ENCODE measurements at places on chromosomes 2 and 18. TPM values are rescaled to one million over a fixed set of nuclear protein-coding genes. Genes with fewer than 3 reads are reported as not detected.

DNA sequence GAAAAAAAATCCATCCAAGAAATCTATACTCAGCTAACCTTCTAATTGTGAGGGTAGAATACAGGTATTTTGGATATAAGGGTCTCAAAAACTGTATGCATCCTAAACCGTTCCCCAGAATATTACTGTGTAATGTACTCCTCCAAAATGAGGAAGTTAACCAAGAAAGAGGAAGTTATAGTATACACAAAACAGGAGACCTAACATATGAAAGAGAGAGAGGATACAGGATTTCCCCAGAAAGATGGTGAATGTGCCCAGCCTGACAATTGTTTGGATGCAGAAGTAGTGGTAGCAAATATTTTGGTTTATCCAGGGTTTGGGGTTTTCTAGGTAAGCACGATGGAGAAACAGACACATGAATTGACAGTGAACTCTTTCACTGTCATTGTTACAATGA lies 50.6 kb downstream of the GALNT3 start:
- no peak for DNase-seq

GRCh38 chr18:72075040-72075439 lies 469.1 kb downstream of the CBLN2 start:
- DNase-seq: no peak

Gene TMEFF2
- total RNA-seq: 0.11 TPM

Gene UPP2
- not detected for total RNA-seq

Gene SRD5A2
- total RNA-seq: not detected

Gene ERMN
- not detected for total RNA-seq

- no peak for DNase-seq
Measured at GRCh38 chr2:13308989-13309388, 592.3 kb downstream of the TRIB2 start.

Gene SOWAHC
- 2.5 TPM for total RNA-seq

GRCh38 chr2:173669271-173669853 lies 295.8 kb downstream of the SP3 start:
- no peak for DNase-seq

DNA sequence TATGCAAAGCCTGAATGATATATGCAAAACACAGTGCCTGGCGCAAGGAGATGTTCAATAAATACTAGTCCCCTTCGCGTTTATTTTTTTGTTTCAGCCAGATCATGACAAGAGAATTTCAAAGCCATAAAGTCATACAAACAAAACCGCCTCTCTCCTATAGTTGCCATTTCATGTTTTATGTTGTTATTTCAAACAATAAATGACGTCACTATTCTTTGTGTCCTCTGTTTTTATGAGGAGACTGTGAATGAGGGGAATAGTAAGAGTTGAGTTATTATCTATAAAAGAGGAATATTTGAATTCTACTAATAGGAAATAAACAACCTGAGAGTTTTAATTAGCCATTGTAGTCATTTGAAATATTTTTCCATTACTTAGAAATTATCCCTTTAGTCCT lies 464.5 kb downstream of the THSD7B start:
- no peak for DNase-seq

Gene MC5R
- total RNA-seq: not detected

DNA sequence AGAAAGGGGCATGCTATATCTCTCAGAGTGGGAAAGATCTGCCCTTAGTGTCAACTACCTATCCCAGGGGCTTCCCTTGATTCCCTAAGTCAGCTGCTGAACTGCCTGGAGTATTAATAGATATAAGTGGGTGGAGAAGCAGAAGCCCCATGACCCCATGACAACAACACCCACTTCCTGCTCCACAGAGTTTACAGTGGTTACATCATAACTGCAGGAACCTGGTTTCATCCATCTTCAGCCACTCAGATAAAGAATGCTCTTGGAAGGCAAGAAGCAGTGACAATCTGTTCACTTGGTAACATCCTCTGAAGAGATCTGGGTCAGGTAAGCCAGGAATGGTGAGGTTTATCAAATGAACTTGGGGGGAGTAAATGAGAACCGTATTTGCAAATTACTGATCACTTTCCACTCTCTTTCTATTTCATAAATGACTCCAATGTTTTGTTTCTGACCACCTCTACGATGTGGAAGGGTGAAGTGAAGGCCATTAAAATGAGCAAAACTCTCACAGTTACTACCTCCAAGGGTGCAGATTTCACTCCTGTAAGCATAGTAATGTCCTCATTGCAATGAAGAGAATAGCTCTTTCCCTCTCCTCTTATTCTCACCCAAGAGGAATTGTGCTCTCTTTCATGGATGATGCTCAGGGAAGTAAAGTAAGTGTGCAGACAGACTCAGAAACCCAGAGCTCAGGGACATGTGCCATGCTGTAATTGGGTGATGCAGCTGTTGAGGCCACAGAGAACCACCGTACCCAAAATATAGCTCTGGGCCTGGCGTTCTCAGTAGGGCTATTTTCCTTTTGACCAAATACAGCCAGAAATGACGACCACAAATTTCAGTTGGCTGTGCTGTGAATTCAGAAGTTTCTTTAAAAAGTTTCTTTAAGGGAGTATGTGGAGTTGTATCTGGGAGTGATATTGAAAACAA lies 192.8 kb upstream of the APCDD1 start:
- DNase-seq: no peak

DNA sequence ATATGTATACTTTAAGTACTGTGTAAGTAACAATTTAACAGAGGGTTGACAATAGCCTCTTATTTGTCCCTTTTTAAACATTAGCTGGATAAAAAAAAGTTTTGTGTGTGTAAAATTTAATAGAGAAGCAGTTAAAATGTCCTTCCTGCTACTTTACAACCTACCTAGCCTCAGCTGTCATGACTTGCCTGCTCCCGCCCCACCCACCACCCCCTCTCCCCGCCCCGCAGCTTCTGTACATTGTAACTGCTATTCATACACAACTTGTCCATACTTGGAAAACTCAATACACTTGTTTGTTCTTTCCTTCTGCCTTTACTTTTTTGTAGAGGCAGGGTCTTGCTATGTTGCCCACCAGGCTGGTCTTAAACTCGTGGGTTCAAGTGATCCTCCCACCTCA lies 19.5 kb downstream of the RELCH start:
- DNase-seq: no peak

DNA sequence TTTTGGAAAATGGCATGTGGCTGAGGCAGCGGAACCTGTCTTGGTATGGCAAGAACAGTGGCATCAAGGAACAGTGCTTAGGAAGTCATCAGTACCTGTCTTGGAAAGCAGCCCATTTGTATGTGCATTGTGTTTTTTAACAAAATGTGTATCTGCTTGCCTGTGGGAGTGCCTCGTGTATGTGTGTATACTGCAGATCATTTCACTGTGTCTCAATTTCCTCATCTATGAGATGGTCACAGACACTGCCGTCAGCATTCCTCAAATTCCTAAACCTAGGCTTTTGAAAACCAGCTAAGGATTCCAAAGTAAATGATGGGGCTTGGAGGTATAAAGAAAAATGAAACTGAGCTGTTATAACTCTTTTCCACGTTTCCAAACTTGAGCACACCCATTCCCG lies 441.3 kb downstream of the RND3 start:
- DNase-seq: no peak

DNA sequence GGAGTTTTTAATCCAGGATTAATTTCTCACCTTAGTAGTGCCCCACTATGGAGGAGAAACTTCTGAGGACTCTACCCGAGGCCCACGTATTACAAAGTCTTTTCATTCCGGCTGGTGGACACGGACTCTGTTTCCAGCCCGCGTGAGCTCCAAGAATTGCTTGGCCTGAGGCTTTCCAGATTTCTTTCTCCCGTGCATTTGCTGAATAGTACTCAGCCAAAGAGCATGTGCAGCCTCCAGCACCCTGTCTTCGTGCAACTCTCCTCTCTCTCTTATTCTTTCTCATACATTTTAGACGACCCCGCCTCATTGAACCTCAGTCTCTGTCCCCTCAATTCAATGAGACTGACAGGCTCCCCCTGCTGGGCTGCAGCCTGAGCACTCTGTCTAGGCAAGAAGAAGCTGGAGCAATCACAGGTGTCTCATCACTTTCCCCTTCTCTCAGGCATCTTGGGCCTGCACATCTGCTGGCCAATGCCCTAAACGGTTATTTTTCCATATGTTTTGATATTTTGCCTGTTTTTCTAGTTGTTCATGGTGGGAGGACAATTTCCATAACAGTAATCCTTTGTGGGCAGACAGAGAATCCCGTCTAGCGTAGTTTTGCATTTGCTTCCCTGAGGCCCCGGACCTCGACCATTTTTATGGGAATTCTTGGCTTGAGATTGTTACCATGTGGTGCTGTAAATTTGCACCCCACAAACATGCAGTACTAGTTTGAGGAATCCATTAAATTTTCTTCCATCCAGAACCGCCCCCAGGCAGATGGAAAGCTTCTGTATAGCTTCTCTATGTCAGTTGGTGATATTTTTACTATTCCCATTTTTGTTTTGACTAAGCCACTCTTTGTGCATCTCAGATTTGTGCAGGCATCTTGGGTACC lies 50.1 kb upstream of the LPIN2 start:
- DNase-seq: peak; percentile 86

GRCh38 chr18:37568671-37569070 lies 3.1 kb upstream of the CELF4 start:
- DNase-seq: no peak

DNA sequence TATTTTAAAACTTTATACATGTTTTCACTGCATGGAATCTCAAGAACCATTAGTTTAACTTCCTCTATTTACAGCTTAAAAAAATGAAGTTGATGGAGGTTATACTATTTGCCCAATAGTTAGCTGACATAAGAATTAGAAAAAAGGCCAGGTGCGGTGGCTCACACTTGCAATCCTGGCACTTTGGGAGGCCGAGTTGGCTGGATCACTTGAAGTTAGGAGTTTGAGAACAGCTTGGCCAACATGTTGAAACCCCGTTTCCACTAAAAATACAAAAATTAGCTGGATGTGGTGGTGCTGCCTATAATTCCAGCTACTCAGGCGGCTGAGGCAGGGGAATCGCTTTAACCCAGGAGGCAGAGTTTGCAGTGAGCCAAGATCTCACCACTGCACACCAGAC lies 125.1 kb upstream of the CDH19 start:
- DNase-seq: peak; percentile 62

GRCh38 chr2:133377021-133377481 lies 191.2 kb downstream of the NCKAP5 start:
- DNase-seq: no peak

Gene LOXL3
- total RNA-seq: 4.8 TPM

- DNase-seq: no peak
Measured at GRCh38 chr2:23705771-23706612, 220.9 kb downstream of the ATAD2B start.

Gene FAM124B
- 1.9 TPM for total RNA-seq
